Mammary epithelial cell (primary cell): ENCODE measurements at places on chromosomes 4 and X. TPM values are rescaled to one million over a fixed set of nuclear protein-coding genes. Genes with fewer than 3 reads are reported as not detected.

DNA sequence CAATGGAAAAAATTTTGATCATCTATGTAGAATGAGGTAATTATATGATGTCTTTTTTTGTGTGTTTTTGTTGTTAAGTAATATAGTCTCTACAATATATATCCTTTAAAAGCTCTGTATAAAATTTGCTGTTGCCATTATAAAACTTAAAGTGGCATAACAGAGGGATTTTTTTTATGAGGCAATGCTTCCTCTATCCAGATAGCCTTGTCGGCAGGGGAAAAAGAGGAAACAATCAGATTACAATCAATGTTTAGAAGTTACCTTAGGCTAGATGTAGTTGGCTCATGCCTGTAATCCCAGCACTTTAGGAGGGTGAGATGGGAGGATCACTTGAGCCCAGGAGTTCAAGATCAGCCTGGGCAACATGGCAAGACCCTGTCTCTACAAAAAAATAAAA lies 86.8 kb downstream of the DIAPH2 start:
- no peak for DNase-seq

GRCh38 chrX:154317391-154317995 lies 21.9 kb downstream of the TKTL1 start:
- peak; percentile 2 for DNase-seq

GRCh38 chr4:137881641-137882040 lies 349.3 kb upstream of the PCDH18 start:
- DNase-seq, result no peak

GRCh38 chr4:109930464-109930863 lies 17.8 kb downstream of the EGF start:
- DNase-seq, result peak; percentile 12

DNA sequence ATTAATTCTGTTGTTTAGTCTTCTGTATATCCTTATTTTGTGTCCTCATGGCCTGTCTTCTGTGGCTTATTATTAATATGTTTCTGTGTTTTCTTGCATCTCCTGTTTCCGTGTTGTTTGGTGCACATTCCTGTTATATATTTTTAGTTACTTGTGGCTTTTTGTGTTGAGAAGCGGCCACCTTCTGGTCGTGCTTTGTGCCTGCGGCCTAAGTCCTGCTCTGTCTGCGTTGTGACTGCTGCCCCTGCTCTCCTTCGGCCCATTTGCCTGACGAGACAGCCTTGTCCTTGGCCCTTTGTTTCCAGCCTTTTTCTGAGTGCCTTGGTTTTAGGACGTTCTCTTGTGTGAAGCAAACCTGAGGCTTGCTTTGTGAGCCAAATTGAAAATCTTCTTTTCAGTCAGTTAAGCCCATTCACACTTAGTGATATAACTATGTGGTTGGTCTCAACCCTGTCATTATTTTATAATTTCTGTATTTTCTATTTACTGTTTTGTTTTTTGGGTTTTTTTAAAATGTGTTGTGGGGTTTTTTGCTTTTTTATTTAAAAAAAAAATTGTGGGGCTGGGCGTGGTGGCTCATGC lies 43.8 kb downstream of the TNIP2 start:
- no peak for DNase-seq

GRCh38 chr4:30402276-30402675 lies 317.9 kb upstream of the PCDH7 start:
- DNase-seq, result peak; percentile 8

GRCh38 chr4:127782025-127782274 lies 172 bp upstream of the HSPA4L start:
- DNase-seq, result peak; percentile 87

DNA sequence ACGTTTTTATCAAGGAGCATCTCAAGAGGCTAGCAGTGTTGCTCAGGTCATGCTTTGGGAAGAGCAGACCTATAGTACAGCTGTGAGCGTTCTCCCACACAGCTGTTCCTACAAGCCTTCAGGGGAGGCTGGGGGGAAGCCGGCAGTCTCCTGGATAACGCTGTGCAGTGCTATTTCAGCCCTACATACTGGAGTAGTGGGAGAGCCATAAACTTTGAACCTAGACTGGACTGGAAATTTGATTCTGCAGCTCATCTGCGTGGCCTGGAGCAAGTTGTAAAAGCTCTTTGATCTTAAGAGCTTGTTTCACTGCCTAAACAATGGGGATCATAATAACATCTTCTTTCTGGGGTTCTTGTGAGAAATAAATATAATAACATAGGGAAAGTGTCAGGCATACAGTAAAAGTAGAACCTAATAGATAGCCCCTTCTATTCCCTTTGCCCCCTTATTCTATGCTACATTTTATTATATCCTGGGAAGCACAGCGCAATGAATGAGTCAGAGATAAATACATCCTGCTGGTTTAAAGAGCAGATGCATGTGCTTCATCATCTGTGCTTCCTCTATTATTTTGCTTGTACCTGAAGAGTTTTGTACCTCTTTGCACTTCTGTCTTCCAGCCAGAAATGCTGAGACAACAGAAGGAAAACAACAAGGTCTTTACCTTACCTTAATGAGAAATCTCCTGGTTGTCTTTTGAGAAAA lies 14.7 kb upstream of the AMBN start:
- no peak for DNase-seq

DNA sequence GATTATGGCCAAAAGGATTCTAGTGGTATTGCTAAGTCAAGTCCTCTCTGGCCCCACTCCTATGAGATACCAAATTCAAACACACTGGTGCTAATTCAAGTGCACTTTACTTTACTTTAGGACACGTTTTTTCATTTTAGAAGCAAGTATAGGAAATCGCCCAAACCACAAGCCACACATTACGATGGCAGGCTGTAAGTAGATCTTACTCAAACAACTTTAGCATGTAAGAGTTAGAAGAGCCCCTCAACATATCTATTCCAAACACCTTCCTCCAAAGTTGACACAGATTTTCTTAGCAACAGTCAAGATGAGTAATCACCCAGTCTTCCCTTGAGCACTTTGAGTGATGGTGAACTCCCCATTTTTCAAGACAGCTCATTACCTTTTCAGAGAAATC lies 43.6 kb downstream of the DRD5 start:
- DNase-seq, result no peak

DNA sequence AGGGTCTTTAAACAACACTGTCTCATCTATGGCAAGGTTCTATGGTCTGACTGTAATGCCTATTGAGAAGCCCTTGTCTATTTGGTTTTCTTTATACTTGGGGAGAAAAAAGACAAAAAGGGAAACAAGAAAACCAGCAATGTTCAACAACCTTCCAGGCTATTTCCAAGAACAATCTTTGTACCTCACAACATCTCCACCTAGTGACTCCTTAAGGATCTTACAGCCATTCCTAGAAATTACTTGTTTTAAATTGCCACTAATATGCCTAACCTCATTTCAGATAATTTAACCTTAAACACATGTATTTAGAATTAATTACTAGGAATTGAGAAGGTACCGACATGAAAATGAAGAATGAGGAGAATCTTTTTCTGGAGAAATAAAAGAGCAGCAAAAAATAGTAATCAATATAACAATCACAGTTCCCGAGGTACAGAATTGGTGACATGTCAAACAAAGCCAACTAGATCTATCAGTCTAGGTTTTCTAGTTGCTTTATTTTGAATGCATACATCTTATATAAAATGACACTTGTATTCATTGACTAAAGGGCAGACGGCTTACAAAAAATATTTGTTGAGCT lies 1.6 kb upstream of the RBM46 start:
- DNase-seq, result peak; percentile 29

GRCh38 chrX:104469771-104470170 lies 96.2 kb upstream of the IL1RAPL2 start:
- DNase-seq, result no peak

DNA sequence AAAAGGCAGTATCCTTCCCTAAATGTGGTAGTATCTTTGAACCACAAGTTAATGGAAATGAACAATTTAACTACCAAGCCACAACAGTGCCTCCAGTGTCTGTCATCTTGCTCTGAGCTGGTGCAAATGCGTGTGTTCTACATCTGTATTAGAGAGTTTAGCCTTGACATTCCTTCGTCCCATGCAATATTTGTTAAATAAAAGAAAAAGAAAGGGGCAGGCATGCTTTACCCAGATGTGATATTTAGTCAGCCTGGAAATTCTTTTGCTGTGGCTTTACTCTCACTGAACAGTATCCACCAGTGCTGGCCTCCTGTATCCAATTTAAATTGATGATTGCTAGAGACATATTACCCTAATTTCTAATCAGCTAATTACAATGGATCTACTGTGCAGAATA lies 310.5 kb downstream of the CFAP299 start:
- no peak for DNase-seq

DNA sequence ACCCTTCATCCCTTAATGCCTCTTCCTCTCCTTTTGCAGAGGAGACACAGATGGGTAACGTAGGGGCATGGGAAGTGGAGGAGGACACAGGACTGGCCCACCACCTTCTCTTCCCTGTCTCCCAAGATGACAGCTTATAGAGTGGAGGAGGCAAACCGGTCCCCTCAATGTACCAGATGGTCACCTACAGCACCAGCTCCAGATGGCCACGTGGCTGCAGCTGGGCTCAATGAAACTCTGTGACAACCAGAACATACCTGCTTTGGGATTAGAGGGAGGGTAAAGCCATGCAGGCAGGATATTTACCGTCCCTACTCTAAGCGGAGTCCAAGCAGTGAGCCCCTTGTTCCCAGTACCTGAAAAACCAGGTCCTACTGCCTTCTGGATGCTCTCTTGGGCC lies 7.5 kb upstream of the KLHL15 start:
- no peak for DNase-seq

DNA sequence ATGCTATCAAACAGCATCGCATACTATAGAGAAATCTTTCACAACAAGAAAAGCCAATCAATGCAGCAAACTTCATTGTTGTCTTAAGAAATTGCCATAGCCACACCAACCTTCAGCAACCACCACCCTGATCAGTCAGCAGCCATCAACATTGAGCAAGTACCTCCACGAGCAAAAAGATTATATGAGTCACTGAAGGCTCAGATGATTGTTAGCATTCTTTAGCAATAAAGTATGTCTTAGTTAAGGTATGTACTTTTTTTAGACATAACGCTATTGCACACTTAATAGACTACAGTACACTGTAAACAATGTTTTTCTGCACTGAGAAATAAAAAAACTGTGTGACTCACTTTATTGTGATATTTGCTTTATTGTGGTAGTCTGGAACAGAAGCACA lies 37.8 kb upstream of the FUNDC1 start:
- peak; percentile 78 for DNase-seq

GRCh38 chr4:155119006-155119405 lies 89.4 kb upstream of the NPY2R start:
- DNase-seq, result no peak

- DNase-seq, result no peak
Measured at GRCh38 chr4:102616636-102617035, 115.5 kb downstream of the NFKB1 start.

DNA sequence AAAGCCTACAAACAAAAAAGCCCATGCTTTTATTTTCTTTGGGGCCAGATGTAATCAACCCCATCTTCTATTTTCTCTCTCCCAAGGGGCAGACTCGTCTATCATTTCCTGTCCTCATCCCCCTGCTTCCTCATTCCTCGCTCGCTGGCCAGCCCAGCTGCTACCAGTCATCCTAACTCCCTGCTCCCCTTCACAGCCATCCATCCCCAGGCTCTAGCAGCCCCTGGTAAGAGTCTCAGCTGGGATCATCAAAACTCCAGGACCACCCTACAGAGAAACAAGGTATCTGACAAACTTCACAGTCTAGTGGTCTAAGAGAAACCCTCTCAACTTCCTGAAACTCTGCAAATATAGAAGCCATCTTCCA lies 23.6 kb downstream of the SH3KBP1 start:
- no peak for DNase-seq

DNA sequence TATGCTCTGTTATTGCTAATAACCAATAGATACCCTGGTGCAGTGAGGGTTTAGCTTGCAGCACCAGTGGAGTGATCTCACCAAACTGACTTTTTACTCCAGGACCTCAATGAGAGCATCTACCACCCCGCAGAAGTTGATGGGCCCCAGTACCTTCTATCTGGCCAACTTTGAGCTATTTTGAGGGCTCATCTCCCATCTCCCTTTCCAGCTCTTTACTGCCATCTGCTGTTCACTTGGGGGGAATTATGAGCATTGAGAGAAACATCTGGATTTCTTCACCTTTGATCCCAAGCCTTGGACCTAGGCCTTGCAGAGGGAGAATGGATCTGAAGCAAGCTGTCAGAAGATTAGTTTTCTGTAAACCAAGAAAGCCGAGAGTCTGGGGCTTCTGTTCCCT lies 143.6 kb downstream of the TMEM164 start:
- DNase-seq, result peak; percentile 42

GRCh38 chr4:120053911-120054310 lies 12.7 kb downstream of the MAD2L1 start:
- DNase-seq, result no peak

DNA sequence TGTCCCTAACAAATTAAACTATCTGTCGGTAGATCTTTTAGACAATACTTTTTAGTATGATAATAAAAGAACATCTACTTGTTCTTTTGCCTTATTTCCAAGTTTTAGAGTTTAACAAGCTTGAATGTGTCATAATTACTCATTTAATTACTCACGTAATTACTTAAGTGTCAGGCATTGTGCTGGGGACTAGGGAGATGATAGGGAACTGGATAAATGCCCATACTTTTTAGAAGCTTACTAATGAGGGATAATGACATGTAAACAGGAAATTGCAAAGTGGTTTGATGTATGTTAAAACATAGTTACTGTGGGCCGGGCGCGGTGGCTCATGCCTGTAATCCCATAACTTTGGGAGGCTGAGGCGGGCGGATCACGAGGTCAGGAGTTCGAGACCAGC lies 158.3 kb downstream of the DMD start:
- no peak for DNase-seq

GRCh38 chr4:113142351-113142750 lies 92.9 kb downstream of the ANK2 start:
- DNase-seq, result no peak

GRCh38 chrX:85379174-85379907 lies at the start of gene POF1B:
Gene POF1B, minus strand, starts transcription at chrX:85379665. Its CDS starts 211 bp downstream, at chrX:85379454.
- DNase-seq, result peak; percentile 25

- no peak for DNase-seq
Measured at GRCh38 chrX:108091878-108092291, 307 bp downstream of the ATG4A start.

The PNCK gene
- 1.5 and 1.7 TPM in 2 replicates for total RNA-seq

The USP26 gene
- total RNA-seq, result not detected in 2 replicates

The NLRP2B gene
- not detected for total RNA-seq

The CXCL6 gene
- total RNA-seq, result not detected in 2 replicates

The KIAA1210 gene
- total RNA-seq, result not detected in 2 replicates

The MMRN1 gene
- 0.29 TPM in 1 of 2 replicates, not detected in the other for total RNA-seq

The LDB2 gene
- total RNA-seq, result not detected

The TENM3 gene
- 43.2 TPM for total RNA-seq

The SAGE1 gene
- not detected in 2 replicates for total RNA-seq

The RBMXL3 gene
- not detected in 2 replicates for total RNA-seq

The TRIM60 gene
- not detected for total RNA-seq

The PAGE4 gene
- total RNA-seq, result not detected

The TRIML2 gene
- total RNA-seq, result not detected in 2 replicates

The CCDC110 gene
- 0.43 and 0.59 TPM in 2 replicates for total RNA-seq

The GAGE12H gene
- not detected in 2 replicates for total RNA-seq

The DGAT2L6 gene
- total RNA-seq, result not detected in 2 replicates

The RGS12 gene
- total RNA-seq, result 72.5 and 94.3 TPM in 2 replicates

The SRP72 gene
- 190 and 266 TPM in 2 replicates for total RNA-seq

The ETDA gene
- not detected for total RNA-seq

The TMPRSS11A gene
- total RNA-seq, result not detected
